GM12892 (cell line): ENCODE measurements at places on chromosomes 1 and 21.
A peak's percentile ranks its signal among the peaks of the same experiment; 100 is the strongest.

GRCh38 chr1:228883535-228883934, 148.3 kb downstream of the RHOU start:
- DNase-seq, result no peak

DNA sequence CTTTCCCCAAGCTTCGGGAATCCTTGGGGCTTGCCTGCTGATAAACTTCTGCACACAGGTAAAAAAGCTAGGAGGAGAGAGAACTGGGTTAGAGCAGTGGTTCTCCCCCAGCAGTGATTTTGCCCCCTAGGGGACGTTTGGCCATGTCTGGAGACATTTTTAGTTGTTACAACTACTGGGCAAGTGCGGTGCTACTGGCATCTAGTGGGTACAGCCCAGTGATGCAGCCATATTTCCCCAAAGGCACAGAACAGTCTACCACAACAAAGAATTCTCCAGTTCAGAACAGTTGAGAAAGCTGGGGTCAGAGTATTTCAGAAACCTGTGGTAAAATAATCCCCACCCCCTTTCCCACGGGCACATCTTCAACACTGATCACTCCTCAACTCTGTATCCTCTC, 41.3 kb downstream of the LRRC71 start:
- DNase-seq, result no peak

- DNase-seq, result no peak
These were observed 8.8 kb upstream of the CTBS start for GRCh38 chr1:84582802-84583587.

- DNase-seq, result no peak
These were observed 21.4 kb downstream of the ELF3 start for GRCh38 chr1:202031796-202032195.

- DNase-seq, result no peak
These were observed 235.4 kb upstream of the ADAMTS5 start for GRCh38 chr21:27202301-27202700.

GRCh38 chr21:20108976-20109540, 889.2 kb upstream of the NCAM2 start:
- DNase-seq, result no peak

DNA sequence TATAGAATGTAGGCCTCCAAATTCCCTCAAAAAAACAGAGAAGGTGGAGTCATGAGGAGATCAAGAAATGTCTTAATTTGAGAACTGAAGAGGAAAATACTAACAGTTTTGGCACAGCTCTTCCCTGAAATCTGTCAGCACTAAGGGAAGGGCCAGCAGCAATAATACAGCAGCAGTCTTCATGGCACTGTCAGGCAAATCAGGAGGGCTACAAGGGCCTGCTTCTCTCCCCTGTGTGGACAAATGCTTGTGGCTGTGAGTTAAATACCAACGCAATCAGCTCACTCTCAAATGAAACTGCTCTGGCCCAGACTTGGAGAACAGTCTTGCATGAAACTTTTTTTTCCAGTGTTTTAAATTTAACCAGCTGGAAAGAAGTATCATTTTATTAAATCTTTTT, 20.5 kb upstream of the CNN3 start:
- no peak for DNase-seq

GRCh38 chr1:19345391-19345790, 33.3 kb downstream of the SLC66A1 start:
- no peak for DNase-seq

- DNase-seq, result no peak
These were observed 161.7 kb upstream of the ST6GALNAC5 start for GRCh38 chr1:76705560-76705959.

DNA sequence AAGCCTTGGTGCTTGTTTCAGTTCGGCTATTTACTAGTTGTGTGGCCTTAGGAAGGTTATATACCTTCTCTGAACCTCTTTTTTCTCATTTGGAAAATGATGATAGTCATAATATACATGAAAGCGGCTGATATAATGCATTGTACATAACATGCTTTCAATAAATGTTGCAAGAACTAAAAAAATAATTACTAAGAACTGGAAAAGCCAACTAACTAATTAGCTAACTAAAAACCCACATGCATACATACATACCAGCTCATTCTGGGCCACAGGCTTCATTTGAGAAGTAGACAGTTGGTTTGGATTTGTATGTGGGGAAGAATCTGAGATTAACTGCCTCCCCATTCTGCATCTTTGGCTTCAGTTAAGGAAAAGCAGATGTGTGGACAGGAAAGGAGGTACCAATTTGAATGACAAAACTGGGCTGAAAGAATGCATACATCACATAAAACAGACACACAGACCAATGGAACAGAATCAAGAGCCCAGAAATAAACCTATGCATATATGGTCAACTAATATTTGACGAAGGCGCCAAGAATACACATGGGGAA, 217.9 kb downstream of the TM2D1 start:
- no peak for DNase-seq

GRCh38 chr1:14871218-14871970, 272.9 kb downstream of the KAZN start:
- no peak for DNase-seq

DNA sequence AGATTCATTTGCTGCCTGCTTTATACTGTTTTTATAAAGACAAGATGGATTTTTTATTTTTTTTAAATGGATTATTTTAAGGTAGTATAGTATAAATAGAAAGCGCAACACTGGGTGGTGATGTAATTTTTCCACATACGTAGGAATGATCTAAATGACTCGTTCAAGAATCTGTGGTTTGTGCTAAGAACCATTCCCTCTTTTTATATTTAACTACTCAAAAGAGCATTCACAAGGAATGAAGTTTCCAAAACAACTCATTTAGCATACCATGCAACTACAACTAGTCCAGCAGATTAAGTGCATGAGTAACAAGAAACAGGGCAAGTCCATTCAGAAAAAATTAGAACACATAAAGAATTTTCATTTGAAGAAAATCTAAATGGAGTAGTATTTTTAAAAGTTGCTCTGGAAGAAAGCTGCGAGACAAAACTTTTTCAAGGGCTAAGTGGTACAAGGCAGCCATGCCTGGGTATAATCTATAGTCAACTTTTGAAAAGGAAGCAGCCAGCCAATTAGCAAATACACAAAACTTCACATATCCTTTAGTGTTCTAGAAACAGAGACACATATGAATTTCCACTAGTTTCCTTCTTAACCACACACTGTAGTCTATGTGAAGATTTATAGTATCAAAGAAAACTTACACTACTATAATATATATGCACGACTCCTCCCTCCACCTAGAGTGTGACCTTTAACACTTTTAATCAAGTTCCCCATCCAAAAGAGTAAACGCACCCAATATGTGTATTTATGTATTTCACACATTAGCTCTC, 23.4 kb downstream of the GTF2B start:
- DNase-seq, result no peak

- DNase-seq, result no peak
These were observed 81.0 kb downstream of the RGS7 start for GRCh38 chr1:241275981-241276380.

DNA sequence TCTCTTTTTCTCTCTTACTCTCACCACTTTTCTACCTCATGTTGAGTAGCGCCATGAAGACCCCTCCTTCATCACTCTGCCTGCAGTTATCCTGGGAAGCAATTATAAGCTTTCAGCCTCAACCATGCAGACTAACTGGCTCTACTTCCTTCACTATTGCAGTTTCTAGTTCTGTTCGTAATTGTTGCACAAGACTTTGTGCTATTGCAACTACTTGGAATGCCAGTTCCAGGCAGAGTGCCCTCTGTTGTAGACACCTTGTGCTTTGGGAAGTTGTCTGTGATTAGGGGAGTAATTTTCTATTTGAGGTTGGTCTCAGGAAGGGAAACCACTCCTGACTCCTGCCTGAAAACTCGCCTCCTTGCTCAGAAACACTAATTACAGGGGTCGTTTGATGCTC, 19.4 kb downstream of the PGM1 start:
- DNase-seq, result no peak

DNA sequence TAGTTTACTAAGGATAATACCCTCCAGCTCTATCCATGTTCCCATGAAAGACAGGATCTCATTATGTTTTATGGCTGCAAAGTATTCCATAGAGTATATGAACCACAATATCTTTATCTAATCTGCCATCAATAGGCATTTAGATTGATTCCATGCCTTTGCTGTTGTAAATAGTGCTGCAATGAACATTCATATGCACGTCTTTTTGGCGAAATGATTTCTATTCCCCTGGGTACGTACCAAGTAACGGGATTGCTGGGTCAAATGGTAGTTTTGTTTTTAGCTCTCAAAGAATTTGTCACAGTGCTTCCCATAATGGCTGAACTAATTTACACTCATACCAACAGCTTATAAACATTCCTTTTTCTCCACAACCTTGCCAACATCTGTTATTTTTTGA, 750.9 kb downstream of the BRINP3 start:
- DNase-seq, result no peak

GRCh38 chr1:95383111-95383510, 149.1 kb downstream of the RWDD3 start:
- no peak for DNase-seq

DNA sequence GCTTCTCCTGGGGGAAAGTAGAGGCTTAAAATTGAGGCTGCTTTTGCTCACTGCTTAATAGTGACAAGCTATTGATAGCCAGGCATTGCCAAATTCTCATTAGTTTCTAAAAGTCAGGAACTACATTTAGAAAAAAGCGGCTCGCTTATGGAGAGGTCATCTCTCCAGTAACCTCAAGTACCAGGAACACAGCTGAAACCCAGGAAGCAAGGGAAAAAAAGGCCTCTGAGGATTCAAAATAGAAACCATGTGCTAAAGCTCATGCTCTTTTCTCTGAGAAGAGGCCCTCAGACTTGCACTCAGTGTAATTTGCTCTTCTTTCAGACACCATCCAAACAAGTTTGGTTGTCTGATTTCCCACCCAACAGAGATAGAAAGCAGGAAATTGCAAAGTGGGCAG, 261.4 kb upstream of the USP25 start:
- no peak for DNase-seq

- no peak for DNase-seq
These were observed 25.7 kb upstream of the ATP2B4 start for GRCh38 chr1:203600782-203601513.

DNA sequence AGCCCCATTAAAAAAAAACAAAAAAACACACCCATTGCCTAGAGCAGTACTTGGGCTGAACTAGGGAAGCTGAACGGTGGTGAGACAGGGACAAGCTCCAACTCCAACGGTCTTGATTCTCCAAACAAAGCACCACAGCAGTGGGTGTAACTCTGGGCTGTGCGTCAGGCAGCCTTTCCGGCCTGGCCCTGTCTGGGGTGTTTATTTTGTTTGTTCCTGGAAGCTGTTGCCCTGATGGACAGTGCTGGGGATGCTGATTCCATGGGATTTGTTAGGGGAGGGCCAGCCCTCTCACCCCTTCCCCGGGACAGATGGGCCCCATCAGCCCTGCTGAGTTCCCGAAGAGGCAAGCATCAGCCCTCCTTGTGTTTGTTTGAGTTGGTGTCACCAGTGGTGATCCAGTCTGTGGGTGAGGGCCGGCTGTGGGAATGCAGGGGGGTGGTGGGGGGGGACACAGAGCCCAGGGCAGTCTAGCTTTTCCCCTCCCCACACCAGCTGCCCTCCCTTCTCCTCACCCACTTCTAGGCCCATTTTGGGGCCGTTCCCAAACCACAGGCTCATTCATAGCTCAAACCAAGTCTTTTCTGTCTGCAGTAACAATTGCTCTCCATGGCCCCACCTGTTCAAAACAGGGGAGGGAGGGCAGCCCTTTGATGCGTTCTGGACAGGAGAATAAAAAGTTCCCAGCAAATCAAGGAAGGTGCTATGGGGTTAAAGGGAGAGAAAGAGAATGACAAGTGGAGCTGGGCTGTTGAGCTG, 4.5 kb downstream of the WNT2B start:
- no peak for DNase-seq

DNA sequence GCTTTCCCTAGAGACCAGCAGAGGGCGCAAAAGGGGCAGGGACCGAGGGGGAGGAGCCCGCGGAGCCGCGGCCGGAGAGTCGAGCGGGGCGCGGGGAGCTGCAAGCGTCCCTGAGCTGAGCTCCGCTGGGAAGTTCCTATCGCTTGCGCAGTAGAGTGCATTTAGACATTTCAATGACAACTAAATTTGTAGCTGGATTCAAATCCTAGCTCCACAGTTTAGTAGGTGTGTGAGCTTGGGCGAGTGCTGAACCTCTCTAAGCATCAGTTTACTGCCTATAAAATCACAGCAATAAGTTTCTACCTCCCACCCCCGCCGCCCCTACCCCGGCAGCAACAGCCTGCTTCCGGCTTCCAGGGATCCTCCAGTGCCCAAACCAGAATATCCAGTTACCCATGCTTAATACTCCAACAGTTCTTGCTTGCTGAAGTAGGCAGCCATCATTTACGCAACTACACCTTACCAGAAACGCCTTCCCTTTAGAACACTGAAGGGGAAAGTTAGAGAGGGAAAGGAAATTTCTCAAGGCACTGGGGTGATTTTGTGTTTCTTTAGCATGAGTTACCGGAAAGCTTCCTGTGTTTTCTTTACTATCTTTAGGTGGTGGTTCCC, 9.1 kb downstream of the TLR5 start:
- DNase-seq, result peak; percentile 83

GRCh38 chr21:42594616-42595282, 58.7 kb upstream of the PDE9A start:
- no peak for DNase-seq

GRCh38 chr1:173988068-173988467, 34.1 kb downstream of the RC3H1 start:
- no peak for DNase-seq

- DNase-seq, result no peak
These were observed 276.9 kb downstream of the VAV3 start for GRCh38 chr1:107687849-107688753.

DNA sequence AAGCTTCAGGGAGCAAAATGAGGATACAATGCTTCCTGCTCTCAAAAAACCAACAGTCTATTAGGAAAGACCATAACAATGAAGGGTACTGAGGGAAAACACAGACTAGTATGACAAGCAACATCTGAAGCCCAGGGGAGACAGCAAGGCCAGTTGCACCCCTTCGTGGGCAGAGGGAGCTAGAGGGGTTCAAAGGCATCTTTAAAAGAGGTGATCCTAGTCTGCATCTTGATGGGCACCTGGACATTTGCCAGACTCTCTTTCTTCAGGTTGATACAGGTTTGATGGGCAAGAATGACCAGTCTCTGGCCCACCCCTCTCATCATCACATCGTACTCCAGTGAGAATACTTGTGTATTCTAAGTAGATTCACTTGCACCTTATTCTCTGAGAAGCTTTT, 177.7 kb downstream of the VAV3 start:
- DNase-seq, result no peak

- DNase-seq, result no peak
These were observed 49.1 kb upstream of the SCMH1 start for GRCh38 chr1:41291195-41291594.

- no peak for DNase-seq
These were observed 28.0 kb upstream of the PLEKHG5 start for GRCh38 chr1:6519491-6519934.
